ENCODE measurements at places on chromosomes 1 and 21.

GRCh38 chr1:201013031-201013485, 10.5 kb downstream of the KIF21B start:
- peak; percentile 58 for DNase-seq

- no peak for DNase-seq
Observed at GRCh38 chr1:119318466-119319309, 49.9 kb upstream of the HAO2 start.

DNA sequence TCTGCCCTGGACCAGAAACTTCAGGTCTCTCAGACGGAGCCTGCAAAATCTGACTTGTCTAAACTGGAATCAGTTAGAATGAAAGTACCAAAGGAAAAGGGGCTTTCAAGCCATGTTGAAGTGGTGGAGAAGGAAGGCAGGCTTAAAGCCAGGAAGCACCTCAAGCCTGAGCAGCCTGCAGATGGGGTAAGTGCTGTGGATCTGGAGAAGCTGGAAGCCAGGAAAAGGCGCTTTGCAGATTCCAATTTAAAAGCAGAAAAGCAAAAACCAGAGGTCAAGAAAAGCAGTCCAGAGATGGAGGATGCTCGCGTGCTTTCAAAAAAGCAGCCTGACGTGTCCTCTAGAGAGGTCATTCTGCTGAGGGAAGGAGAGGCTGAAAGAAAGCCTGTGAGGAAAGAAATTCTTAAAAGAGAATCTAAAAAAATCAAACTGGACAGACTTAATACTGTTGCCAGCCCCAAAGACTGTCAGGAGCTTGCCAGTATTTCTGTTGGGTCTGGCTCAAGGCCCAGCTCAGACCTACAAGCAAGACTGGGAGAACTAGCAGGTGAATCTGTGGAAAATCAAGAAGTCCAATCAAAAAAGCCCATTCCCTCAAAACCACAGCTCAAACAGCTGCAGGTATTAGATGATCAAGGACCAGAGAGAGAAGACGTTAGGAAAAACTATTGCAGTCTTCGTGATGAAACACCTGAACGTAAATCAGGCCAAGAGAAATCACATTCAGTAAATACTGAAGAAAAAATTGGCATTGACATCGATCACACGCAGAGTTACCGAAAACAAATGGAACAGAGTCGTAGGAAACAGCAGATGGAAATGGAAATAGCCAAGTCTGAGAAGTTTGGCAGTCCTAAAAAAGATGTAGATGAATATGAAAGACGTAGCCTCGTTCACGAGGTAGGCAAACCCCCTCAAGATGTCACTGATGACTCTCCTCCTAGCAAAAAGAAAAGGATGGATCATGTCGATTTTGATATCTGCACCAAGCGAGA, 46.6 kb downstream of the ZBTB17 start:
- no peak for DNase-seq

DNA sequence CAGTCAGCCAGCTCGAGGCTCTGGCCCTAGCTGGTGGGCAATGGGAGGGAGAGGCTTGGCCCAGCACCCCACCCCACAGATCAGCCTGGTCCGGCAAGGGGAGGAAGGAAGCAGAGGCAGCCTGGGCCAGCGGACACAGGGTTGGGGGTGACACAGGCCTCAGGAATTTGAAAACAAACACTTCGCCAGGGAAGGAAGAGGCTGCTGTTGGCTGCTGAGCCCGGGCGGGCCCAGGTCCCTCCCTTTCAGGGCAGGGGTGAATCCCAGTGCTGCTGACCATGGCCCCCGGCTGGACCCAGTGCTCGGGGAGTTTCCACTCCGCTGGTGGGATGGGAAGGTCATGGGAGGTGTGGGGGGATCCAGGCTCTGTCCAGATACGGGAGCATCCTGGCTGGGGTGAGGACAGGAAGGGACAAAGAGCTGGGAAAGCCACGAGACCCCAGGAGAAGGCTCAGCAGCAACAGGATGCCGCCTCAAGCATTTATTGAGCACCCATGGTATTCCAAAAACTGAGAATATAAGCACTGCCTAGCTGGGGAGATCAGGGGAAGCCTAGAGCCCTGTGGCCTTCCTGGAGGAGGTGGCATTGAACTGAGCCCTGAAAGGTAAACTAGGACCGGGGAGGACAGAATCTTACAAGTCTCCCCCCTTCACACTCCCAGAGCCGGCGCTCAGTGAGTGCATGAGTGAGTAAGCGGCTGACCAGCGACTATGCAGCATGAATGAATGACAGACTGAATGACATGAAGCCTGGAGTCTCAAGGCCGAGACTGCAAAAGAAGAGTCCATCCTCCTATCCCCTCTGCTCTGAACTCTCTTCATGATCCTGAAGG, 26.2 kb upstream of the EPHA2 start:
- no peak for DNase-seq

DNA sequence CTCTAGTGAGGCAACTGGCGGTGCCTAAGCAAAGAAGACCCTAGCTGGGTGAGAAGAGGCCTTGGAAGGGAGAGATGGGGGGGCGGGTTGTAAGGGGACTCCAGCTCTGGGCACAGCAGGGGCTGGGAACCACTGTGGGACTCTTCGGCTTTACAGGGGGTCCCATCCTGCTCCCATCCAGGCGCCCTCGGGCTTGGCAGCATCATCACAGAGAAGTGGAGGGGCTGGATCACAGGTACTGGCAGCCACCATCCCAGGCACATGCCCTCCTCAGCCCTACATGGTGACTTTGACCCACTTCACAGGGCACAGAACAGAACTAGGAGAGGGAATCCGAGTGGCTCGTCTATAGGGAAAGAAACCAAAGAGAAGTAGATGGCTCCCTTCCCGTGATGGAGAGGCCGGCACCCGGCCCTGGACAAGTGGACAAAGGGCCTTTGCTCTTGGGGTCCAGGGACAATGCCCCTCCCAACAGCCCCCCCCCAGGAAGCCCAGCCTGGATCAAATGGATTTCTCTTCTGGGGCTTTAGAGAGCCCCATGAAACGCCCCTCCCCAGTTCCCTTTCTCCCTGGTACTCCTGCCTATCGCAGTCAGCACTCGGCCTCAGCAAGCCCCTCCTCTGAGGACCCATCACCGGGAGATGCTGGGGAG, 54.0 kb upstream of the ECE1 start:
- DNase-seq = no peak

All from CD4-positive, alpha-beta T cell treated with Interleukin-15 for 4 hours (primary cell).